CD4-positive, alpha-beta T cell treated with Interleukin-4 for 4 hours (primary cell): ENCODE measurements at places on chromosomes 13 and 19.

DNA sequence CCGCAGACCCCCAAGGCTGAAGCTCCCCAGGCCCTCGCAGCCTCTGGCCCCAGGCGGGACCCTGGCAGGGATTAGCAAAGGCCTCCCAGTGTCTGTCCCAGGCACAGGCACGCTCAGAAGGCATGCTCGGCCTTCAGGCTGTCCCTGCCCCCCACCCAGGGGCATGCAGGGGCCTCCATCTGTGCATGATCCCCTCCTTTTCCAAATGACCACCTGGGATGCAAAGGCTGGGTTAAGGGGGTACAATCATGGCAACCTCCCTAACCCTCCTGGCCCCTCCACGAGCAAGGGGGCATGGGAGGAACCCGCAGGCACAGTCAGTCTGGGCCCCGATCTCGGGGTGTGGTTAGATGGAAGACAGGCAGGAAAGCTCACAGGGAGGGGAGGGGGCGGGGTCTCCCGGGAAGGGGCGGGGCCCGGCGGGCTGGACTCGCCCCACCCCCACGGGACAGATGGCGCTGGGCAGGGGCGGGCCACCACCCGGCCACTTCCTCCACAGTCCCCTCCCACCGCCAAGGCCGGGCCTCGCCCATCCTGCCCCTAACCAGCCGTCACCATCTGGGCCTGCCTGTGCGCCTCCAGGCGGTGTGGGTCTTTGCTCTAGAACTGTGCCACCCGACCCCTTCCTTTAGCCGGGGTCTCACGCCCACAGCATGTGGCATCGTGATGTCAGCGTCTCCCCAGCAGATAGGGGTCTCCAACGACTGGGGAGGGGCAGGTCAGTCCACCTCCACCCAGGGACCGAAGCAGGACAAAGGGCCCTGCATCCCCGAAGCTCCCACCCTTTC, 7.0 kb upstream of the REXO1 start:
- DNase-seq, result peak; percentile 87

DNA sequence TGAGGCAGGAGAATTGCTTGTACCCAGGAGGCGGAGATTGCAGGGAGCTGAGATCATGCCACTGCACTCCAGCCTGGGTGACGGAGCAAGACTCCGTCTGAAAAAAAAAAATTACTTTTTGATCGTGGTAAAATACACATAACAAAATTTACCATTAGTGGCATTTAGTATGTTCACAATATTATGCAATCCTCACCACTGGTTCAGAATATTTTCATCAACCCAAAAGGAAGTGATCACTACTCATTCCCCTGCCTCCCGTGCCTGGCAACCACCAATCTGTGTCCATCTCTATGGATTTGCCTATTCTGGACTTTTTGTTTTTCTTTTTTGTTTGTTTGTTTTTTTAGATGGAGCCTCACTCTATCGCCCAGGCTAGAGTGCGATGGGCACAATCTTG, 1.2 kb upstream of the PALM3 start:
- no peak for DNase-seq

DNA sequence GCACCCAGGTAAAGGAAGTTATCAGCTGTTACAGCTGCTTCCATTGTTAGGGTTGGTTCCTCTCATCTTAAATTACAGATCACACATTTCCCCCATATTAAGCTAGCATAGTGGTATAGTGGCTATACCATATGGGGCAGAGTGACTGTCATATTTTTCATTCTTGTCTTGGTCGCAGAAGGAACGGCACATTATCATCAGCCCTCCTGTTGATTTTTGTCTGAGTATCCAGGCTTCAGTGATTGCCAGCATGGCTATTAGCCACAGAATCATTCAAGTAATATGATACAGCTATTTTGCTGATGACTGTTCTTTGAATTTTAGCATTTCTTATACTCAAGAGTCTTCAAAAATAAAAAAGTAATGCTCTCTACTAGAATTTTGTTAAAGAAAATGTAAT, 240.9 kb downstream of the LIG4 start:
- no peak for DNase-seq

DNA sequence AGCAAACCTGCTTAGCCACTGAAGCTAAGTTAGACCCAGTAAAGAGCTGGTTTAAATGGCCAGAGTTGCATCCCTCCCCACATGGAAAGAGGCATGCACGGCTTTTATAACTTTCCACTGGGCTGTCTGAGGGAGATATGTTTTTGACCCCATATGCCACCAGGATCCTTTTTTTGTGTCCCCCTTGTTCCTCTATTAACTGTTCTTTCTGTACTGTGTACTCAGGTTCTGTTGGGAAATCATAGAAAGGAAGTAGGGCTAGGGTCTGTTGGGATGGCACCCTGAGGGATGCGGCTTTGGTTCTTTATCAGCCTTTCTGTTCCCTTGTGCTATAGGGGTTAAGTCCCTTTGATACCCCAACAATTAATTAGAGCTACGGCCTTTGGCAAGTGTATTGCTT, 12.2 kb upstream of the TM9SF2 start:
- no peak for DNase-seq

- peak; percentile 88 for DNase-seq
Measured at GRCh38 chr19:41298348-41298964, 11.5 kb upstream of the CCDC97 start.

- no peak for DNase-seq
Measured at GRCh38 chr13:31418186-31418585, 218.4 kb downstream of the B3GLCT start.

GRCh38 chr13:78241278-78241919, 322.8 kb upstream of the EDNRB start:
- DNase-seq, result peak; percentile 0

- DNase-seq, result no peak
Measured at GRCh38 chr13:106383791-106384190, 151.7 kb downstream of the EFNB2 start.

- no peak for DNase-seq
Measured at GRCh38 chr13:50722440-50723125, 120.9 kb downstream of the DLEU7 start.

- no peak for DNase-seq
Measured at GRCh38 chr19:24057144-24057543, 29.8 kb upstream of the ZNF254 start.

DNA sequence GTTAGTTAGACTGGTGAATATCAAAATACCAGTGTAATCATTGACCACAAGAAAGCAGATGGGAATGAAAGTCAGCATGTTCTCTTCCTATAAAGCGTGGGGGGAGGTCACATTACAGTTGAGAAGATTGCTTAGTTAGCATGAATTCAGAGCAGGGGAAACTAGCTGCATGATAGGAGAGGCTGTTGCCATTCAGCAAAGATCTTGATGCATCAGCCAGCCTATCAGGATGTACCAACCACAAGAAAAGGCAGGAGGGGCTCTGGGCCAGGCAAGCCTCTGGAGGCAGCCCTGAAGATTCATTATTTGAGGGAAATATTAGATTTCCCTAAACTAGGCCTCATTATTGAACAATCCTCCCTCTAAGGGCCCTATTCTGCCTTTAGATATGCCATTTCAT, 5.0 kb upstream of the MTMR6 start:
- peak; percentile 42 for DNase-seq

DNA sequence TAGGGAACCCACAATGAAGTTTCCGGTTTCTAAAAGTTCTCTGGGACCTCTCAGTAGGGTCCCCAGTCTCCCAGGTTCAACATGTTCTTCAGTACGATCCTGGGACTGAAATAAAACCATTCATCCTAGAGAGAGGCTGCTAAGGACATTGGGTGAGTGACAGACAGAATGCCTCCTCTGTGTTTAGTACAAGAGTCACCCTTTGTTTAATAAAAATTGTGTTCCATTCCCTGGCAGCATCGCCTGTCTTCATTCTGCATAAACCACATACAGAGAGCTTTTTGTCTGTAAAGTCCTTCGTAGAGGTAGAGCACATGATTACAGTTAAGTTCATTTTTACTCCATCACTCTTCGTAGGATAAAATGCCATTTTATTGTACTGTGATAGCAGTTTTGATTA, 95.3 kb upstream of the GPR12 start:
- no peak for DNase-seq

DNA sequence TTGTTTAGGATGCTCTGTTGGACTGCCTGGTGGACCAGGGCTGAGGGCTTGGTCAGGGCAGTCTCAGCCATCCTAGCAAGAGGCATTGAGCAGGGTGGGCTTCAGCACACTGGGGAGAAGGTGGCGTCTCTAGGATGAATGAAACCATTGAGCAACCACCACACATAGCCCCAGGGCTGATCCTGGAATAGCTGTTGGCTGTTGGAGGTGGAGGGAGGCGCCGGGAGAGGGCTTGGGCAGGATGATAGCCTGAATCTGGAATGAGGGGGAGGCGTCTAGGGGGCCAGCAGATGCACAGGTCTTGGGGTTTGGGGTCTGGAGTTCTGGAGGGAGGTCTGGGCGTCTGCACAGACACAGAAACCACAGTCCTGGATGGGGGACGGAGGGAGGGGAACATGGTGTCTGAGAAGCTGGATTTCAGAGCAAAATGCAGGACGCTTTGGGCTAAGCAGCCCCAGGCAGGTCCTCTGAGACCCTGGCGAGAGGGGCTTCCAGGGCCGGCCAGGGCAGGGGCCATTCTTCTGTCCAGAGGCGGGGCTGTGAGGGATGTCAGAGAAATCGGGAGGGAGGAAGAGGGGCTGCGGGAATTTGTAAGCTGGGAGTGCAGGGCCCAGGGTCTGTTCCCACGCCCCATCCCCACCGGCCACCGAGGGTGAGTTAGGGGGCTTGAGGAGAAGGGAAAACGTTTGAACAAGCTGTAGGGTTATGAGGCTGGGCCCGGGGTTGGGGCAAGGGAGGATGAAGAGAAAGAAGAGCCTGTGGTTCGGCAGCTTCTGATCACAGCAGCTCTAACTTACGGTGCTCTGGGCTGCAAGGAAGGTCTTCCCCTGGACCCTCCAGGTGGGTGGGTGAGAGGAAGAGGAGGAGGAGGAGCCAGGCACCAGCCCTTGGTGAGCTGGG, 5.2 kb downstream of the TRAPPC5 start:
- no peak for DNase-seq

DNA sequence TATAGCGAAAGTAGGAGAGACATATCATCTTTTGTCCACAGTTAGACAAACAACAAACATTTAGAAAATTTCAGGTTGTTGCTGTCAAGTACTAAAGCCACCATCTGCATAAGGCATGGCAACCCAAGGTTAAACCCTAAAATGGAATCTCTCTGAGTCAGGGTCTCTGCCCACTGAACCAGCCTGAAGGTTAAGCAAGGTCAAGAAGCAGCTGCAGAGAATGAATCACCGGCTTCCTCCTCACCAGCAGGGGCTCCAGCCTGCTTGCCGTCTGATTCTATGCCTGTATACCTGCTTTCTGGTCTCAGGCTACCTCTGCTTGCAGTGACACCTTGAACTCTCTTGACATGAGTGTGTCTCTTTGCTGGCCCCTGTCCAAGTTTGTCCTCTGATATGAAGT, 726.2 kb upstream of the SGCG start:
- DNase-seq, result no peak

GRCh38 chr13:73967397-73968165, 166.6 kb downstream of the KLF12 start:
- no peak for DNase-seq

- DNase-seq, result no peak
Measured at GRCh38 chr19:3469638-3470499, 10.5 kb downstream of the SMIM24 start.

- DNase-seq, result no peak
Measured at GRCh38 chr13:102856557-102856956, 10.7 kb downstream of the ERCC5 start.

DNA sequence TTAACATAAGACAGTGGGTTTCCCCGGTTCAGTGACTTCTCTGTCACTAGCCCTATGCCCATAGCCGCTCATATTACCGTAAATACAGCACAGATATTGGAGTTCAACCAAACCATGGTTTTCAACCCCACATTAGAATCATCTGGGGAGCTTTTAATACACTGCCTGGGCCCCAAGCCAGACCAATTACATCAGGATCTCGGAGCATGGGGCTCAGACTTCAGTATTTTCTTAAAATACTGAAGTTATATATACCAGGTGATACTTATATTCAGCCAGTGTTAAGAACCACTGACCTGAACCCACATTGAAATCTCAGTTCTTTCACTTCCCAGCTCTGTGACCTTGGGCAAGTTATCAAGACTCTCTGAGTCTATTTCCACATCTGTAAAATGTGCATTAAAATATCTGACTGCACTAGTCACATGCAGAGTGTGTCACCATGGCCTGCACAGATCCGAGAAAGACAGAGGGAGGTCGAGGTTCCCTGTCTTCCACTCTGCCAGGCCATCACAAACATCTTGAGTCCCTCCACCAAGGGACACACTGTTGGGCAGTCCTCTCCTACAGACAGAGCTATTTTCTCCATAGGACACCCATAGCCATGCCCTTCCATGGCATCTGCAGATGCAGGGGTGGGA, 32.2 kb upstream of the IPO5 start:
- DNase-seq, result no peak

GRCh38 chr19:55459551-55459949, 1.9 kb downstream of the ISOC2 start:
- DNase-seq, result no peak

- DNase-seq, result peak; percentile 47
Measured at GRCh38 chr19:10074153-10074552, 12.0 kb upstream of the SHFL start.

- no peak for DNase-seq
Measured at GRCh38 chr19:5263615-5264014, 77.0 kb downstream of the PTPRS start.

DNA sequence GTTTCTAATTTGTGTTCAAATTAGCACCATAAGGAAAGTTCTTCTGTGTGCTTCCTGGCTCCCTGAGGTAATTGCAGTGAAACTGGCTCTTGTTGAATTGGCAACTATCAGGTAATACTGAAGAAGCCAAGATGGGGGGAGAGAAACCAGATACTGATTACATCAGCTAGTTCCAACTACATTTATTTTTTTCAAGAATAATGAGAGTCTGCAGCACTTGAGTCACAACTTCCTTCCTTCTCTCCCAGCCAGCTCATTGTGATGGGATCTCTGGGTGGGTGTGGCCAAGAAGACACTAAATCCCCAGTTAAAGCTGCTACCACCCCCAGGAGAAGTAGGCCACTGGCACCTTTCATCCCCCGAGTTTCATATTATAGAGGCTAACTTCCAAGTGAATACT, 100.7 kb upstream of the RXFP2 start:
- DNase-seq, result no peak

- DNase-seq, result no peak
Measured at GRCh38 chr13:113938716-113939115, 35.2 kb downstream of the C13orf46 start.

- DNase-seq, result no peak
Measured at GRCh38 chr13:112894673-112895481, 74.1 kb upstream of the MCF2L start.
